ENCODE measurements at places on chromosomes 11 and 22.

DNA sequence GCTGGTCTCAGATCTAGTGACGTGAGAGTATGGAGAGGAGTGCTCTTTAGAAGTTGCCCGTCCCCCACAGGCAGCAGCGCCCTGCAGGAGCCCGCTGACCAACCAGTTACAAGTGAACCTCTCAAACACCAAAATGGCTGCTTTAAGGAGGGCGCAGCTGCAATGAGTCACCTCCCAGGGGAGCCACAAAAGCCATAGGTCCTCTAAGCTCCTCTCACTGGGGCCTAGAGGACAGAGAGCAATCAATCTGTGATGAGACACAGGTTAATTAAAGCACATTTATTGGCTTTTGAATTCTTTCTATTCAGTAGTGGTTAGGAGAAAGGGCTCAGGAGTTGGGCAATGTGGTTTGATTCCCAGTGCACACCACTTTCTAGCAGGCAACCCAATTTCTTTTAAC lies 15.5 kb upstream of the RAPSN start:
- peak; percentile 59 for DNase-seq

DNA sequence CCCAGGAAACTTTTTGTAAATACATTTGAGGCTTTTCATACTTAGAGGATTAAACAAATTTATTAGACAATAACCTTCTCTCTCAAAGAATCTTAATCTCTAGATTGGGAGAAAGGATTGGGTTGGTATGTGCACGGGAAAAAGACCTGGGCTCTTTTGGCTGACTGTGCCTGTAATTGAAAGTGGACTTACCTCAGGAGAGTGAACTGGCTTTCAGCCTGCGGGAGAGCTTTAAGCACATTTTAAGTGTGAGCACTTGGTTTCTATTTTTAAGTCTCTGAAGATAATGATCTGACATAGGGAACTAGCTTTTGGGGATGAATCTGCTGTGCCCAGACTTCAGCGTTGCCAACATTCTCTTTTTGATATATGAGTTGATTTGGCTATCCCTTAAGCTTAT lies 35.8 kb downstream of the UVRAG start:
- peak; percentile 22 for DNase-seq

DNA sequence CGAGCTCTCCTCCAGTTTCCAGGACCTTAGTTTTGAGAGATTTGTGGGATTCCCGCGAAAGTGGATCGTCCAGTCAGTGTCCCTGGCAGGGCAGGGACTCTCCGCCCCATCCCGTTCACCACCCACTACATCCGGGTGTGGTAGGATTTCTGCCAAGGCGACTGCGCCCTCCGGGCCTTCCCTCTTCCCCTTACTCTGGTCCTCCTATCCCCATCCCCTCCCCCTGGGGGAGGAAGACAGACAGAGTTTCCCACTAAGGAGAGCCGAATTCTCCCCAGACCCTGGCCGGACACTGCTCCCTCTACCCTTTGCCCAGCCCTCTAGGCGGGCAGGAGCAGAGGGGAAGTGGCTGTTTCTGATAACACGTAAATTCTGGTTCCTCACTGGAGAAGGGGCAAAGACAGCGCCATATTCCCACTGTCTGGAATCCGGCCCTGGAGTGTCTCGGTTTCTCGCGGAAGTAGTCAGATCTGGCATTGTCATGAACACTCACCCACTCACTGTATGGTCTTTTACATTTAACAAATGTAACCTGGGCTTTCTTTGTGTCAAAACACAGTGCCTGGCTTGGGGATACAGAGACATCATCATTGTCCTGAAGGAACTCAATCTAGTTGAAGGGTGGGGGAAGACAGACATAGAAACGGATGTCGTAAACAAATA lies 1.1 kb upstream of the NECTIN1 start:
- peak; percentile 65 for DNase-seq

- DNase-seq: peak; percentile 73
These were observed 36.6 kb downstream of the RPL3 start for GRCh38 chr22:39282645-39283321.

GRCh38 chr11:114368918-114369680 lies 31.2 kb downstream of the C11orf71 start:
- no peak for DNase-seq

DNA sequence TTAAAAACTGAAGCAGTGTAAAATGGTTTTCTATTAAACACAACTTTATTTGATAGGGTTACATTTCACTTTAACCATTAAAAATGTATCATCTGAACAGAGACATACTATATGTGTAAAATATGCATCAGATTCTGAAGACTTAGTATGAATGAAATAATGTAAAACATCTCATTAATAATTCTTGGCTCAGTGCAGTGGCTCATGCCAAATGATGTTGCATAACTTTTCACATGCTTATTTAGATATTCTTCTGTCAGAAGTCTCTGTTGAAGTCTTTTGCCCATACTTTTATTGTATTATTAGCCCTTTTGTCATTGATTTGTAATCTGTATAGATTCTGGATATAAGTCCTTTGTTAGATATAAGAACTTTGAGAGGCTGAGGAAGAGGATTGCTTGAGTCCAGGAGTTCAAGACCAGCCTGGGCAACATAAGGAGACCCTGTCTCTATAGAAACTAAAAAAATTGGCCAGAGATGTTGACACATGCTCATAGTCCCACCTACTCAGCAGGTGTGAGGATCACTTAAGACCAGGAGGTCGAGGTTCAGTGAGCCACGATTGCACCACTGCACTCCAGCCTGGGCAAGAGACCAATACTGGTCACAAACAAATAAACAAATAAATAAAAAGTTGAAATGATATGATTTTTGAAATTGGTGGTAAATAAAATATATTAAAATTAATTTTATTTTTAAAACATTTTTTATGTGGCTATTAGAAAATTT lies 73.8 kb upstream of the PARVA start:
- DNase-seq: no peak

DNA sequence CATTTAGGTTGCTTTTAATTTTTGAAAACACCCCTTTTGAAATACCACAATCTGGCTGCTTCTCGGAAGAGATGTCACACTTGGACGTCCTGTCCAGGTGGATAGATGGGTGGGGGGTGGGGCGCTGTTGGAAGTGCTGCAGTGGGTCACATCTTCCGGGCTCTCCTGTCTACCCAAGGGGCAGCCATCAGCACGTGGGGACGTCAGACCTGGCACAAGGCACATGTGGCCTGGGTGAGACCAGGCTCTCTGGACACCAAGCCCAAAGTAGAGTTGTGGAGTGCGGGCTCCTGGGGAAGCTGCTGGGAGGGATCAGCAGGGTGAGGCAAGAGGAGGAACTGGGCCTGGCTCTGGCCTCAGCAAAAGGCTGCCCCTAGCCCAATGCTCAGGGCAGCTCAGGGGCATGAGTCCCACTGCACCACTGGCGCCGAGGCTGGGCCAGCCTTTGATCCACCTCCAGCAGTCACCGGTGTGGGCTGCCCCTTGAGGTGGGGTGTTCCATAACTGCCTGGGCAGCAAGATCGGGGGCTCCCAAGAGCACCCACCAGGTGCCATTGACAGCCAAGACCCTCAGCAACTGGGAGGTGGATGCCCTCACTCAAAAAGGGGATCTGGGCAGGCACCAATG lies 68.6 kb upstream of the CCND1 start:
- no peak for DNase-seq

DNA sequence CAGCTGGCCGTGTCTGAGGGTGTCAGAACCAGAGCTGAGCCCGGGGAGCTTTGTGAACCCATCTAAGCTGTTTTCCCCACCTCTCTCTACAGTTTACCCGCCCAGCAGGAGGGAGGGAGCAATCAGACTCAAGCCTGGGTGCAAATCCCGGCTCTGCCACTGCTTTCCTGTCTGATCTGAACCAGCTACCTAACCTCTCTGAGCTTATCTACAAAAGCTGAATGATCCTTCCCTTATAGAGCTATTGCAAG lies 252 bp downstream of the APOL2 start:
- no peak for DNase-seq

DNA sequence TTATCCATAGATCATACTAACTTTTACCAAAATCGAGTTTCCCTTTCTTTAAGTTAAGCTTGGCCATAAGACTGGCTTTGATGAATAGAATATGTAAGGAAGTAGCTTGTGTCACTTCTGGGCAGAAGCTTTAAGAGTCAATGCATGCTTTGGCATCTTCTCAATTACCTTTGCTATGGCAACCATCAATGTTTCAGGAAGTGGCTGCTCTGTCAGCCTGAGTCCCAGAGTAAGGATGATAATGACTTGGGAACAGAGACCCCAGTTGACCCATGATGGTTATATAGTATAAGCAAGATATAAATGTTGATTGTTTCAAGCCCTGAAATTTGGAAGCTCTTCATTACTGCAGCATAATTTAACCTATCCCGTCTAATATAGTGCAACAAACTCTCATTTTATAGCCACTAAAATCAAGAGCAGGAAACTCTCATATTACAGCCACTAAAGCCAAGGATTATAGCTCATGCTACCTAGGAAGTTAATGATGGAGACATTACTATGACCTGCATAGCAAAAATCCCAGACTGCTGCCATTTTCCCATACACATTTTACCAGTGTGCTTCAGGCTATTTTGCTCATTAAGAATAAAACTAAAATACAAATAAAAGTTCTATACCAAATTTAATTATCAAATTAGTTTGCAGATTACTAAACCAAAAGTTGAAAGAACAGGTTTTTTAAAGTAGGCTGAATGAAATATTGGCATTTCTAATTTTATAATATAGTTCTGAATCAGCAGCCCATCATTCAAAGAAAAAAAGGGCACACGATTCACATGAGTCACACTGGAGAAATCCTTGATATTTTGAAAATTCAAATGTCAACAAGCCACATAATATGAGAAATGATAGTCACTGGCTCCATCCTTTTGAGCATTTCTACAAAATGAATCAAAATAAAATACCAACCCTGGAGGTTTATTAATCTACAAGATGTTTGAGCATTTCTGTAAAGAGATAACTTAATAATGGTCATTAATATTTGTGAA lies 23.8 kb downstream of the FSHB start:
- no peak for DNase-seq

DNA sequence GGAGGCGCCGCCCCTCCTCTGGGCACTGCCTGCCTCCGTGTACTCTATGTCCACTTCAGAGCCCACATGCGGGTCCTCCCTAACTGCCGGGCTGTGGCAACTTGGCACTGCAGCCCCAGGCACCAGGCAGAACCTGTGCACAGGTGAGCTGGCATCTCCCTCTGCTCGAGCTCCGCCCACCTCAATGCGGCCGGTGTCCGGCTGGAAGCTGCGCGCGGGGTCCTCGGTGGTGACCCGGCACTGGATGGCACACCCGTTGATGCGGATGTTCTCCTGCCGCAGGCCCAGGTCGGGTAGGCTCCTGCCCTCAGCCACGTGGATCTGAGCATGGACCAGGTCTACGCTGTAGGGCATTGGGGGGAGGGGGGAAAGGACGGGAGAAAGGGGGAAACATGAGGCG lies 9.1 kb downstream of the LRFN4 start:
- DNase-seq: no peak

DNA sequence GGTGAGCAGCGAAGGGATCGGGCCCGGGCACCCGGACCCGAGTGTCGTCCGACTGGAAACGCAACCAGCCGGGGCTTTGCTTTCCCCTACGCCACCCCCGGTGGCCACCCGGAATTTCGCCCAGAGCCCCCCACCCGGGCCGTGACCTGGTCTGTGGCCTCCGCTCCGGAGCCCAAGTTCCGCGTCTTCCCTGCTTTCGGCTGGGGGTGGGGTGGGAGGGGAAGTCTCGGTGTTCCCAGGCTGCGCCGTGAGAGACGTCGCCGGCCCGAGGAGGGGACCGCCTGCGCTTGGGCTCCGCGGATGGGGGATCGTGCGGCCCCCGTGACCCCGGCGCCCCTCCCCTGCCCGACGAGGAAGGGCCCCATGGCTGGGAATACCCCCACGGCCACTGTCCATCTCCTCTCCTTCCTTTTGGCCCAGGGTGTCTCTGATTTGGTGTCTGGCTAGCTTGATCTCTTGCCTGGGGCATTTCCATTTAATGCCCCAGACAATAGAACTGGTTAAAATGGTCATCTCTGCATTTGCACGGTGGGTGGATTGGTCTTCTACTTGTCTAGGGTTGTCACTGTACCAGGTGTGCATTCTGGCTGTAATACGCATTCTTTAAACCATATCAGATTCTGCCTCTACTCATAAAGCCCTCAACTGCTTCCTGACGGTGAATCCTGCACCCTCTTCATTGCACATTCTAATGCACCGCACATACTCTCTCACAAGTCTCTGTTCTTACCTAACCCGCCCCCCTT lies 789 bp downstream of the SIK2 start:
- peak; percentile 64 for DNase-seq

- DNase-seq: no peak
These were observed 86.2 kb downstream of the TSPAN18 start for GRCh38 chr11:44812971-44813370.

DNA sequence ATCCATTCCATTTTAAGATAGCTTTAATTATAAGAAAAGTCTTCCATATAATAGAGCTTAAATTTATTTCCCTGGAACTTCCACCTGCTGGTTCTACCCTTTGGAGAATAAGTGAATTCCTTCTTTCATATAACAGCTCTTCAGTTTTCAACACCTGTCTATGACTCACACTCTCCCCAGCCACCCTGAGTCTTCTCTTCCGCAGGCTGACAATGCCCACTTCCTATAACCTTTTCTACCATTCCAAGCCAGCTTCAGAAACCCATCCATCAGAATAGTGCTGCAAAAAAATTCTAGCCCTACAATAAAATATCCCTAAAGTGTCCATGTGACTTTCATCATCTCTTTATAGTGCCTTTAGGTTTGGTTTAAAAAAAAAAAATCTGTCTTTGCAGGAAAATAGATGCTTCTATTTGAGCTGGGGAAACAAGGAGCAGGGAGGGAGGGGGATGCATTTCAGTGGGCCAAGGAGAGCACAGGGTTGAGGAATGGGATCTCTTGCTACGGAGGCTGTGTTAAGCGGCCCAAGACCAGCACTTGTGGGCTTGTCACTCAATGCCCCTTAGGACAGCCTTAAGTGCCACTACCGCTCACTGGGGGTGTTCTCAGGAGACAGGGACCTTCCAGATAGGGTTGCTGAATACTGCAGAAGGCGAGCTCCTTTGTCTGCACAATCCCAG lies 178.6 kb downstream of the DSCAML1 start:
- no peak for DNase-seq

DNA sequence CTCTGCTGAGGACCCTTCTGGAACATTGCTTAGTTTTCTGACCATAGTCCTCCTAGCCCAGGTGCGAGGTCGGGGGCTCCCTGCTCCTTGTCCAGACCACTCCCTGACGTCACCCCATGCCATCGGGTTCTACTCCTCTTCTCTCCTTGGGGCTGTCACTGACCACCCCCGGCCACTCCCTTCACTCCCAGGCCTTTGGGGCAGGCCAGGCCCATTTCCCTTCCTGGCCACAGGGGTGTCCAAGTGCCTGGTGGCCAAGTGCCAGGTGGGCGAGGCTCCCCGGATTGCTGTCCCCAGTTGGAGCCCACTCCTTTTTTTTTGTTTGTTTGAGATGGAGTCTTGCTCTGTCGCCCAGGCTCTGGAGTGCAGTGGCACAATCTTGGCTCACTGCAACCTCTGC lies 19.5 kb downstream of the MRGPRD start:
- DNase-seq: no peak

All from mesenchymal stem cell (in vitro differentiated cells and primary cell).